Glomerular endothelial cell (primary cell): ENCODE measurements at places on chromosomes 12 and 14. TPM values are rescaled to one million over a fixed set of nuclear protein-coding genes. Genes with fewer than 3 reads are reported as not detected.

Gene DRAM1
- total RNA-seq, result 40.7 and 50.1 TPM in 2 replicates

Gene FBRSL1
- total RNA-seq, result 13.9 and 24.0 TPM in 2 replicates

Gene RNASE7
- total RNA-seq, result not detected in 2 replicates

Gene ENTPD5
- 9.3 and 10.9 TPM in 2 replicates for total RNA-seq

Gene MYF5
- total RNA-seq, result not detected in 2 replicates

Gene OVCH1
- total RNA-seq, result not detected in 2 replicates

Gene C14orf39
- 0.24 TPM in 1 of 2 replicates, not detected in the other for total RNA-seq

Gene MBD6
- 28.4 and 31.7 TPM in 2 replicates for total RNA-seq

Gene MORN3
- total RNA-seq, result 0.73 and 0.88 TPM in 2 replicates

Gene RILPL1
- 29.5 and 42.2 TPM in 2 replicates for total RNA-seq

Gene NTF3
- 0.39 TPM in 1 of 2 replicates, not detected in the other for total RNA-seq

Gene AKAP3
- 1.2 and 2.6 TPM in 2 replicates for total RNA-seq

Gene MLXIP
- 30.7 and 43.9 TPM in 2 replicates for total RNA-seq

Gene ACRBP
- 0.58 TPM in 1 of 2 replicates, not detected in the other for total RNA-seq

Gene ARMH4
- 5.7 and 6.6 TPM in 2 replicates for total RNA-seq

Gene AQP5
- not detected in 2 replicates for total RNA-seq

Gene RPL10L
- not detected in 2 replicates for total RNA-seq

Gene SERPINA4
- not detected in 2 replicates for total RNA-seq

Gene CDH24
- 8.9 and 11.9 TPM in 2 replicates for total RNA-seq

Gene TAS2R31
- total RNA-seq, result 0.44 and 2.9 TPM in 2 replicates

Gene ATF7
- 21.8 and 32.4 TPM in 2 replicates for total RNA-seq

Gene C12orf56
- total RNA-seq, result not detected in 2 replicates

Gene TMPRSS12
- total RNA-seq, result not detected in 2 replicates

Gene IRAK3
- total RNA-seq, result 2.9 and 5.0 TPM in 2 replicates

Gene RALGAPA1
- total RNA-seq, result 13.5 and 22.2 TPM in 2 replicates

Gene ZDHHC17
- 16.0 and 23.9 TPM in 2 replicates for total RNA-seq

Gene A2M
- 74.4 and 117 TPM in 2 replicates for total RNA-seq

Gene CIDEB
- 2.0 and 2.5 TPM in 2 replicates for total RNA-seq

Gene ADGRD1
- not detected in 2 replicates for total RNA-seq

Gene TAS2R13
- 2.7 TPM in 1 of 2 replicates, not detected in the other for total RNA-seq

Gene ATL1
- total RNA-seq, result 2.9 and 6.3 TPM in 2 replicates

Gene KRT2
- total RNA-seq, result not detected in 2 replicates

Gene EID3
- 1.4 and 5.8 TPM in 2 replicates for total RNA-seq

Gene TTC9
- total RNA-seq, result 0.76 and 4.3 TPM in 2 replicates

Gene TAS2R20
- total RNA-seq, result 0.34 and 1.8 TPM in 2 replicates

Gene NTN4
- total RNA-seq, result 104 and 211 TPM in 2 replicates

Gene DPY19L2
- 3.3 and 3.5 TPM in 2 replicates for total RNA-seq

Gene NFE2
- total RNA-seq, result not detected in 2 replicates

Gene PZP
- 0.24 and 0.70 TPM in 2 replicates for total RNA-seq

Gene SYNE3
- 5.8 and 7.4 TPM in 2 replicates for total RNA-seq

Gene NRXN3
- total RNA-seq, result 0.92 and 4.8 TPM in 2 replicates

Gene KRT7
- 92.6 and 240 TPM in 2 replicates for total RNA-seq

Gene SERPINA12
- not detected in 2 replicates for total RNA-seq

Gene AP5M1
- total RNA-seq, result 27.9 and 30.7 TPM in 2 replicates

Gene RNU4-1
- total RNA-seq, result under 0.01 TPM in 2 replicates

Gene NGB
- not detected in 2 replicates for total RNA-seq

Gene P2RX2
- total RNA-seq, result not detected in 2 replicates

Gene CDC42BPB
- total RNA-seq, result 130 and 191 TPM in 2 replicates

Gene CATSPERB
- not detected in 2 replicates for total RNA-seq

Gene FRMD6
- total RNA-seq, result 130 and 207 TPM in 2 replicates
